Jurkat, Clone E6-1 (cell line): ENCODE measurements at places on chromosomes 2 and 18.

DNA sequence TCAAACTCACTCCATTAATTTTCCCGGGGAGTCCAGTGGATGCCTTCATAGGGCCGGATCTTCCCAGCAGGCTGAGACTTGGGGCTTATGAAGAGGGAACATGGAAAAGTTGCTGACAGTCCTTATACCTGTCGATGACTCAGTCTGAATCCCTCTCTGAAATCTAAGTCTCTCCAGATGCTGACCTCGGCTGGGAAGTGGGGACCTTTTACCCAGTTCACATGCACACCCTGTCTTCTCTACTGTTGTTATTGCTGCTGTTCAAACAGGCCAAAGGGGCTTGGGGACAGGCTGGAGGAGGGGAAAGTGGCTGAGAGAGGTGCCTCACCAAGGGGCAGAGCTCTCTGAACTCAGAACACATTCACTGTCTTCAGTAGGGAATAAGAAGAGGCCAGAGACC, 4.1 kb upstream of the TNP1 start:
- DNase-seq, result no peak

GRCh38 chr2:240672076-240672700, 10.5 kb downstream of the AQP12B start:
- no peak for DNase-seq

DNA sequence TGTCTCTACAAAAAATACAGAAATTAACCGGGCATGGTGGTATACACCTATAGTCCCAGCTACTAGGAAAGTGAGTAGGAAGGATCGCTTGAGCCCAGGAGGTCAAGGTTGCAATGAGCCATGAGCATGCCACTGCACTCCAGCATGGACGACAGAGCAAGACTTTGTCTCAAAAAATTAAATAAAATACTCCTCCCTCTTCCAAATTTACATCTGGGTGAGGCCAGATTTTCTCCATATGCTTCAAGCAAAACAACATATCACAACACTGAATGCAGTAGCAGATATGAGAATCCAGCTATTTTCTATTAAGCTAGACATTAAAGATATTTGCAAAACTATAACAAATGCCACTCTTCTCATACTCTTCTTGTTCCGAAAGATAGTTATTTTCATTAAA, 20.9 kb downstream of the MEMO1 start:
- DNase-seq, result no peak

DNA sequence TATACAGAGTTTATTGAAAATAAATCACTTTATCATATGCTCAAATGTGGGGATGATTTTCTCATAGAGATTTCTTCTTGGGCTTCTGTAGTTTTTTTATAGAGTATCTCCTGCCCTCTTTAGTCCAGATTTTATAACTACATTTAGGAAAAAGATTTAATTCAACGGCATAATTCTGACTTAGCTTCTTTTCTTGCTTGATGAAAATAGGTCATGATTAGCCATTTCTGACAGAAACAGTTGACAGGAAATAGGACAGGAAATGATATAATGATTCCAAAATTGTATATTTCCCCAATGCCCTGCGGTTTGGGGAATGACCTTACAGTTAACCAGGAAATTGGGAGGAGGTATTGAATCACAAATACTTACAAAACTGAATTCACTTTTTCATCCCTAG, 1531.9 kb upstream of the ACVR2A start:
- no peak for DNase-seq

GRCh38 chr2:47056868-47057686, 98.0 kb downstream of the STPG4 start:
- no peak for DNase-seq

GRCh38 chr2:96325041-96325883, at the start of gene ITPRIPL1:
Gene ITPRIPL1, plus strand, starts transcription at chr2:96325317. Its CDS starts 523 bp downstream, at chr2:96325840.
- DNase-seq, result no peak

DNA sequence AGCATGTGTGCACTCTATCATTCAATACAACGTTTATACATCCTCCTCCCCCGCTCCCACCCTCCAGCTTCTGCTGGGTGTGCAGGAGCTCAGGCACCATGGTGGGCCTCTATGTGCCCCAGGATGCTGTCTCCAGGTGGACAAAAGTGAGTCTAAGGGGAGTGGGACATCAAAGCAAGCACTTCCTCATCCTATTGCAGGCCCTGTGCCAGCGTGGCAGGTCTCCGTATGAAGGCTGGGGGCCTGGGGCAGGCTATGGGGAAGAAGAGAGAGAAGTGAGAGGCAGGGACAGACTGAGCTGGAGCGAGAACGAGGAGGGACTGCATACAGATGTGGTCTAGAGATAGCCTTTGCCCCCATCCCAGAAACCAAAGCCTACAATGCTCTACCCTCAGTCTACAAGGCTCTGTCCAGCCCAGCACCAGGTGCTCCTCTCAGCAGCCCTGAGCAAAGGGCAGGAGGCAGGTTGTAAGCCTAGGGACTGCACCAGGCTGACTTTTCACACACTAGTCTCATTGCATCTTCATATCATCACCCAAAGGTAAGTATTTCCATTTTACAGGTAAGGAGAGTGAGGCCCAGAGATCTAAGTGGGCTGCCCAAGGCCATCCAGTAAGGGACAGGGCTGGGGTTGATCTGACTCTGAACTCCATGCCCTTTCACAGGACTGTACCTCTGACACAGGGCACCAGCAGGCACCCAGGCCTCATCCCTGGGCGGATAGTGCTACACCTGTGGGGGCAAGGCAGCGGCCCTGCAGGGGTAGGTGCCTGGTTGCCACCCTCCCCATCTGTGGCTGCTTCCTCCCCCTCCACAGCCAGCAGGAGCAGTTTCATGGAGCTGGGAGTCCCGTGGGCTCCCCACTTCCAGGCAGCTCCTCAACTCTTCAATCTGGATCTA, 14.0 kb upstream of the ARID5A start:
- DNase-seq, result no peak

DNA sequence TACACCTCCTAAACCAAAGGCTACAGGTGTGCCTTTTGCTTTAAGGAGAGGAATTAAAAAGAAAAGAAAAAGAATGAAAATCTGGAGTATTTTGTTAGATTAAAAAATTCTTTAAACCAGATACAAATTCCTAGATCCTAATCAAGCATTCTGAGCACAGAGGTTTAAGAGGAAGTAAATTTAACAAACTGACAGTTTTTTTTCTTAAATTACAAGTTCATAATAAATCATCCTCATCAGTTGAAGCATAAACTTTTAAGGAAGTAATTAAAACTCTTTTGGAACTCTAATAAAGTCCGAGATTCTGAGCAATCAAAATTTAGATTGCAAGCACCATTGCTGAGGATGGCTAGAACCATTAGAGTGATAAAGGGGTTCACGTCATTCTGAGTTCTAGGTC, 75.1 kb downstream of the POLE4 start:
- DNase-seq, result no peak

DNA sequence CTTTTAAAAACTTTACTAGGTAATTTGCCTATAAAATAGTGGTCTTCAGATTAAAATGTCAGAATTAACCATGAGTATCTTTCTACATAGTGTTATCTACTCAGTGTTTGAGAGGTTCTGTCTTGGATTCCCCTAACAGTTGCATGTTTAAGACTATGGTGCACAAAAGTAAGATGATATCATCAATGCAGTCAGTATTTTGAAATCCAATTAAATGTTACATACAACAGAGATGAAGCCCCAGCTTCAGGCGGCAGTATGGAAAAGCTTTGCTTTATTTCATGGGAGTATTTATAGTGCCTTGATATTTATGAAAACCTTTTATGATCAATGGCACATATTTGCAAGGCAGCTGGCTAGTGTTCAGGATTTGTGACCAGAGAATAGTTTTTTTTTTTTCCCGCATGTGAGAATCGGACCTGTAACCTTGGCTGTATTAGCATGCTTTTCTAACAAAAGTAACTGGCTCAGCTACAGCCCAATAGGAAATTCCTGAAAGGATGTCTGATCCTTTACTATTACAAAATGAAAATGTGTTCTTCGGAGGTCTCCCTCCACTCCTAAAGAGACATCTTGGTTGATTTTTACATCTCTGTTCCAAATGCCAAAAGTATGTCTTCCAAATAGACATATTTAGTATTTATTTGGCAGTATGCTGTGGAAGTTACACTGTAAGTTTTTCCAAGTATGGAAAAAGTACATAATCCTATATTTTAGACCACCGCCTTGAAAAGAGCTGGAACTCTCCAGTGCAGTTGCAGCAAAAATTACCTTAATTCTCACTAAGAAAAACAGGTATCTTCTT, 319.3 kb upstream of the UBE2E3 start:
- DNase-seq, result no peak

DNA sequence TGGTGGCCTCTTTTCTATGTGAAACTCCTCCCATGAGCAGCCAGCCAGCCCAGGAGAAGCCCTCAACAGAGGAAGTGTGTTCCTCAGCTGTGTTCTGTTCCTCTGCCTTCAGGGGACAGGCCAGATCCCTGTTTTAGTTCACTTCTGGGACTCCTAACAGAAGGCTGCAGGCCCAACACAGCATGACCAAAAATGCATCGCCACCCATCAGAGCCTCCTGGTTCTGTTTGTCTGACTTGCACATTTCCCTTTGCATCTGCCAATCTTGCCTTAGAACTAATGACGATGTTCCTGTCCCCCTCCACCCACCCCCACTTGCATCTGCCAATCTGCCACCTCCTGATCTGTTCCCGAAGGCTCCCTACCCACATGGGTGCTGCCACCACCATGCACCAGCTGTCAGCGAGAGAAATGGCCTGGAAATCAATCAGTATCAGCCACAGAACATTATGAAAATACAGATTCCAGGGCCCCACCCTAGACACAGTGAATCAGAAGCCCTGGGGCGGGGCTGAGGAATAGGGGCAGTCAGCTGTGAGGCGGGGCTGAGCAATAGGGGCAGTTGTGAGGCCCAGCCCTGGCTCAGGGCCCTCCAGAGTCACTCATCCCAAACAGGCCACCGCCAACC, 51.0 kb downstream of the FAM168B start:
- DNase-seq, result peak; percentile 41
